ENCODE measurements at places on chromosomes 7 and 10.

DNA sequence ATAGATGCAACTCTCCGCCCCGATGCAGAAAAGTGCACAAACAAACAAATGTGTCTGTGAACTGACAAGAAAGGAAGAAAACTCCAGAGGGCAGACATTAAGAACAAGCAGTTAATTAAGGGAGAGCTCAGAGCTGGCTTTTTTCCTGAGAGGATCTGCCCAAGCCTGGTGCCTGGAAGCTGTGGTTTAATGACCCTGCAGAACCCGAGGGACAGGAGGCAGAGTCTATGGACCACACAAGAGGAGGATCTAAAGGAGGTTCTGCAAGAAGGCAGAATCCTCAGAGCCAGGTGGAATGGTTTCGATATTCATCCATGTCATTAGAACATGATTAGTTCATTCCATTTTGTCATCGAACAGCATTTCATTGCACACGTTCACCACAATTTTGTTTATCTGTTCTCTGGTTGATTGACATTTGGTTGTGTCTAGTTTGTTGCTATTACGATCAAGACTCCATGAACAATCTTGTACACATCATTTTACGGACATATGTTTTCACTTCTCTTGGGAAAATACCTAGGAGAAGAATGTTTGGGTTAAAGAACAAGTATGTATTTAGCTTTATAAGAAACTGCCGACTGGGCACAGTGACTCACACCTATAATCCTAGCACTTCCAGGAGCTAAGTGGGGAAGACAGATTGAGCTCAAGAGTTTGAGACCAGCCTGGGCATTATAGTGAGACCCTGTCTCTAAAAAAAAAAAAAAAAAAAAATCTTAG is 560.2 kb downstream of the CALN1 start:
- DNase-seq = no peak

DNA sequence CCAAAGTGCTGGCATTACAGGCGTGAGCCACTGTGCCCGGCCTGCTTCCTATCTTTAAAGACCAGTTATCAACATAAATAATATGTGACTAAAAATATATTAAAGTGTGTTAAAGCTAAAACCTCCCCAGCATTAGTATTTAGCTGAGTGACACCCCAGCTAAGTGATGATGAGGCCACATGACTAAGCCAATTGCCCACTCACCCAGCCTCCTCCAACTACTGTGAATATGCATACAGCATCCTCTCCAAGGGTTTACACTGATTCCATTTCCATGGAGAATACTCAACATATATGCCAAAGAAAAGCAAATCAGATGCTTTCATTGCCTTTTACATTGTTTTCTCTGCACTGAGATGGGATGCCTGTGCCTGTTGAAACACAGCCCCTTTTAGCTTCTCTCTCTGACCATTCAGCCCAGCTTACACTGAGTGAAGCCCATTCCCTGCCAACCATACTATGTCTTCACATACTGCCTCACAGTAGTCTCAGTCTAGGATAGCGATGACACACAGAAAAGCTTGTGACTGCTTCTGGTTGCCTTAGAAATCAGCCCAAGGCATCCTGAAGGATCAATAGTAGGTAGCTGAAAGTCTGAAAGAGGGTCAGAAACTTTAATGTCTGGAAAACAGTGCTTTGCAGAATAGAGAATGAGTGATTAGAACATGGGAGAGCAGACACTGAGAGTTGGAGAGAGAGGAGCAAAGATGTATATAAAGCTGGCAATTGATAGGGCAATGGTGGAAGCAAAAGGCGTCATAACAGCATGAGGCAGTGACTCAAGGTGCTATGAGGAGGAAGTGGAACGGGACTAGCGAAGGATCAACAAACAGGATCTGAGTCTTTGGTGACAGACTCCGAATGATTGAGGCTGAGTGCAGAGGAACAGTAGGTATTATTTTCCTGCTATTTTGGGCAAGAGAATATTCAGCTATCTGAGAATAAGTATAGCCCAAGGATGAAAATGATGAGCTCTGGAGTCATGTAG is 19.8 kb upstream of the ATE1 start:
- DNase-seq = no peak

GRCh38 chr7:86222806-86223205 is 420.9 kb upstream of the GRM3 start:
- DNase-seq = no peak

- no peak for DNase-seq
Measured at GRCh38 chr7:95251966-95252365, 72.4 kb downstream of the PON1 start.

DNA sequence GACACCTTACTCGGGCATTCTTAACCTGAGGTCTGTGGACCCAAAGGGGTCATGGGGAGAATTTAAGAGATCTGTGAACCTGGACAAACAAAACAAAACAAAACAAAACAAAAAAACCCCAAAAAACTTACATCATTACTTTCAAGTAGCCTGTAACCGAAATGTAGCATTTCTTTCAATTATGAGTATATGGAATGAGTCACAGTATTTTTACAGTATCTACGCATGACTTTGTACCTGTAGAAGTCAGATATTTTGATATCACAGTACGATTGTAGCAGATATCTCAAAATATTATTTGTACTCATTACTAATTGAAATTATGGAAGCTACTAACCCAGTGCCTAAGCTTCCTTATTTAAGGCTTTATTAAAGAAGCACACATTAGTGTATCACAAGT is 210.2 kb downstream of the JAZF1 start:
- no peak for DNase-seq

- DNase-seq = no peak
Measured at GRCh38 chr10:71254834-71255549, 42.6 kb downstream of the UNC5B start.

GRCh38 chr10:130956251-130956650 is 355.3 kb downstream of the TCERG1L start:
- no peak for DNase-seq

- DNase-seq = no peak
Measured at GRCh38 chr7:142478479-142479220, 220.8 kb upstream of the PRSS58 start.

Measured in DMS 273 treated with DMSO at 0.1 percent for 48 hours (cell line).